Immature natural killer cell (primary cell): ENCODE measurements at places on chromosomes 4 and X.

DNA sequence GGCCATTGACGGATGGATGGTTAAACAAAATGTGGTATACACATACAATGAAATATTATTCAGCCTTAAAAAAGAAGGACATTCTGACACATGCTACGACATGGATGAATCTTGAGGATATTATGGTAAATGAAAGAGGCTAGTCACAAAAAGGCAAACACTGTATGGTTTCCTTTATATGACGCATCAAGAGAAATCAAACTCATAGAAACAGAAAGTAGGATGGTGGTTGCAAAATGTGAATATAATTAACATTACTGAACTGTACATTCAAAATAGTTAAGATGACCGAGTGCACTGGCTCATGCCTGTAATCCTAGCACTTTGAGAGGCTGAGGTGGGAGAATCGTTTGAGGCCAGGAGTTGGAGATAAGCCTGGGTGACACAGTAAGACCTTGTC, 9.5 kb upstream of the CASK start:
- H3K36me3 ChIP-seq = no peaks in the 10 kb centered on the region
- peaks cover 9% of the 10 kb centered on the region for H3K4me1 ChIP-seq
- no peak for DNase-seq
- peak overlapping the region; percentile 79 for H3K27ac ChIP-seq
- H3K27me3 ChIP-seq = no peaks in the 10 kb centered on the region

DNA sequence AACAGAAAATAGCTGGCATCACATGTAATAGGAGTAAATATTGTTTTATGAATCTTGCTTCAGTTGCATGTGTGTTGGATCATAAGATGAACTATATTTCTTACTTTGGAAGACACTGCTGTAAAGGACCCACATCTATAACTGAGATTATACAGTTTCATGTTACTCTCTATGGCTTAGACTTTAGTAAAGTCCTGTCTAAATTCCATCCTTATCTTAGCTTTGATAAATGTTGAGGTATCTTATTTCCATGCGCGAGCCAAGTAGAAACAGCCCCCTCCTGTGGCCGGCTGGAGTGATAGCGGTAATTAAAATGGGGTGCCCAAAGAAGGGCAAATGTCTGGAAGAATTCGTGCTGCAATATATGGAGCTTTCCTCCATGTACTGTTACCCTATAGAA, 43.0 kb downstream of the CCDC158 start:
- H3K4me1 ChIP-seq = no peaks in the 10 kb centered on the region
- H3K27me3 ChIP-seq = no peaks in the 10 kb centered on the region
- DNase-seq = peak; percentile 45

DNA sequence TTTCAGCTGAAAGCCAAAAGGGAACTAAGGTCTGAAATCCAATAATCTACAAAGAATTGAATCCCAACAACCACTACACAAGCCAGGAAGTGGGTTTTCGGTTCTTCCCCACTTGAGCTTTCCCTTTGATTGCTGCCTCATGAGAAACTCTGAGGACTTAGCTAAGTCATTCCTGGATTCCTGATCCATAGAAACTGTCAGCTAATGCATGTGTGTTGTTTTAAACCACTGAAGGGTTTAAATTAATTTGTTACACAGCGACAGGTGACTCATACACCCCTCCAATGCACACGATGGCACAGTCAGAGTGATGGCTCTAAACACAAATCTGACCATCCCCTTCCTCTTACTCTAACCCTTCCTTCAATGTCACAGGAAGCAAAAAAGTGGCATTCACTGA, 282.9 kb downstream of the RAB28 start:
- DNase-seq = no peak
- no peak overlapping the region for H3K27ac ChIP-seq
- no peaks in the 10 kb centered on the region for H3K4me1 ChIP-seq
- no peaks in the 10 kb centered on the region for H3K27me3 ChIP-seq
- peaks cover 16% of the 10 kb centered on the region for H3K36me3 ChIP-seq
- H3K4me3 ChIP-seq = no peak overlapping the region

- peaks cover 3% of the 10 kb centered on the region for H3K27me3 ChIP-seq
- H3K4me1 ChIP-seq = no peaks in the 10 kb centered on the region
- H3K4me3 ChIP-seq = no peak overlapping the region
- no peak overlapping the region for H3K27ac ChIP-seq
- DNase-seq = no peak
These were observed 41.1 kb downstream of the HSD17B13 start for GRCh38 chr4:87281603-87282002.

DNA sequence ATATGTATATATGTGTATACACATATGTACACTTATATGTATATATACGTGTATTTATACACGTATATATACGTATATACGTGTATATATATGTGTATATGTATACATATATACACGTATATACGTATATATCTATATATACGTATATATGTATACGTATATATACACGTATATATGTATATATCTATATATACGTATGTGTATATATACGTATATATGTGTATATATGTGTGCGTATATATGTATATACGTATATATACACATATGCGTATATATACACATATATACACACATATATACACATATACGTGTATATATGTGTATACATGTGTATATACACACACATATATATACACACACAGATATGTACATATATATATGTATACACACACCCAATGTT, 348.0 kb upstream of the LCORL start:
- H3K27ac ChIP-seq = no peak overlapping the region
- H3K4me1 ChIP-seq = no peaks in the 10 kb centered on the region
- H3K27me3 ChIP-seq = no peaks in the 10 kb centered on the region
- DNase-seq = no peak
- H3K4me3 ChIP-seq = no peak overlapping the region

DNA sequence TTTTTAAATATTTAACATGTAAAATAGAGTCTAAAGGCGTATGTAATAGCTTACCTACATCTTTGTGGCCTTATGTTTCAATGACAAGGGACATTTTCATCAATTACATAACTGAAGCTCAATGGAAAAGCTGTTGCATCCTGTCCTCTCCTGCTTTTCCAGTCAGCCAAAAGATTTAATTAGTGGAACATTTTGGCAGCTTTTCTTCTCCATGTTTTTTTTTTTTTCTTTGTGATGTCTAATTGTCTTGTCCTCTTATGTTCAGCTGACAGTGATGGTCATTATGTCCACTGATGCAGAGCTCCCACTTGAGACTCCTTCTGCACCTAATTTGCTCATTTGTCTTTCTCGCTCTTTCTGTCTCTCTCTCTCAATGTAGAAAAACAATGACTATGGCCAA, 422.2 kb downstream of the GABRG1 start:
- no peak for DNase-seq
- no peaks in the 10 kb centered on the region for H3K27me3 ChIP-seq
- no peak overlapping the region for H3K4me3 ChIP-seq
- H3K36me3 ChIP-seq = no peaks in the 10 kb centered on the region

DNA sequence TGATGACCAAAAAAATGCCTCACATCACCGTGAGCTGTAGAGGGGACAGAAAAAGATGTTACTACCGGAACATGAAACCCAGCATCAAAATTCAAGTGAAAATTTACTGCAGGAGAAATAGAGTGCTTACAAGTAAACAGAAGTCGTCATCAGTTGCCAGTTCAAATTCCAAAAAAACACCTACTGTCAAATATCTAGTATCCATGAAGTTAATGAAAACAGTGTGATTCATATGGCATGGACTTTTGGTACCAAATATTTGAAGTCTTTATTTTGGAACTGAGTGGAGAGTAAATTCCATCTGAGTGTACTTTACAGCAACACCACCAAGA, 388.9 kb upstream of the SPOCK3 start:
- no peaks in the 10 kb centered on the region for H3K4me1 ChIP-seq
- H3K36me3 ChIP-seq = no peaks in the 10 kb centered on the region
- DNase-seq = no peak
- H3K4me3 ChIP-seq = no peak overlapping the region

- H3K4me3 ChIP-seq = no peak overlapping the region
- no peaks in the 10 kb centered on the region for H3K36me3 ChIP-seq
- peak overlapping the region; percentile 55 for H3K27ac ChIP-seq
- H3K27me3 ChIP-seq = peaks cover 3% of the 10 kb centered on the region
- H3K4me1 ChIP-seq = peaks cover 14% of the 10 kb centered on the region
These were observed 80.7 kb upstream of the PSAPL1 start for GRCh38 chr4:7515390-7515902.

GRCh38 chr4:124396333-124396732, 316.2 kb downstream of the ANKRD50 start:
- H3K27me3 ChIP-seq = no peaks in the 10 kb centered on the region
- H3K36me3 ChIP-seq = no peaks in the 10 kb centered on the region
- H3K27ac ChIP-seq = no peak overlapping the region
- H3K4me1 ChIP-seq = no peaks in the 10 kb centered on the region

DNA sequence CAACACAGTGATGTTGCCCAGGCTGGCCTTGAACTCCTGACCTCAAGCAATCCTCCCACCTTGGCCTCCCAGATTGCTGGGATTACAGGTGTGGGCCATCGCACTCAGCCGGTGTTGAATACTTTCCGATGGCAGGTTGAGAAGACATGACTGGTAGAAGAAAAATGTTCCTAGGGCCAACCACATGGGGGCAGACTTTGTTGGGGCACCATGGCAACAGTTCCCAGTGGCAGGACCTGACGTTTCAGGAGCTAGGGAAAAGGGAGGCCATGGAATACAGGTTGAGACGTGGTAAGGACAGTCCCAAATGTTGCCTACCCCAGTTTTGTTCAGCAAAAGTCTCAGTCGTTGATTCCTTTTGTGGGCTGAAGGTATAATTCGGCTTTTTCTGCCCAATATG, 134.6 kb downstream of the ASMT start:
- H3K4me1 ChIP-seq = peaks cover 3% of the 10 kb centered on the region
- no peak overlapping the region for H3K4me3 ChIP-seq
- no peaks in the 10 kb centered on the region for H3K27me3 ChIP-seq
- H3K27ac ChIP-seq = no peak overlapping the region
- peaks cover 17% of the 10 kb centered on the region for H3K36me3 ChIP-seq

GRCh38 chrX:83419030-83419792, 88.9 kb upstream of the POU3F4 start:
- H3K27ac ChIP-seq = no peak overlapping the region
- DNase-seq = no peak
- no peak overlapping the region for H3K4me3 ChIP-seq
- H3K4me1 ChIP-seq = no peaks in the 10 kb centered on the region
- peaks cover 8% of the 10 kb centered on the region for H3K27me3 ChIP-seq

DNA sequence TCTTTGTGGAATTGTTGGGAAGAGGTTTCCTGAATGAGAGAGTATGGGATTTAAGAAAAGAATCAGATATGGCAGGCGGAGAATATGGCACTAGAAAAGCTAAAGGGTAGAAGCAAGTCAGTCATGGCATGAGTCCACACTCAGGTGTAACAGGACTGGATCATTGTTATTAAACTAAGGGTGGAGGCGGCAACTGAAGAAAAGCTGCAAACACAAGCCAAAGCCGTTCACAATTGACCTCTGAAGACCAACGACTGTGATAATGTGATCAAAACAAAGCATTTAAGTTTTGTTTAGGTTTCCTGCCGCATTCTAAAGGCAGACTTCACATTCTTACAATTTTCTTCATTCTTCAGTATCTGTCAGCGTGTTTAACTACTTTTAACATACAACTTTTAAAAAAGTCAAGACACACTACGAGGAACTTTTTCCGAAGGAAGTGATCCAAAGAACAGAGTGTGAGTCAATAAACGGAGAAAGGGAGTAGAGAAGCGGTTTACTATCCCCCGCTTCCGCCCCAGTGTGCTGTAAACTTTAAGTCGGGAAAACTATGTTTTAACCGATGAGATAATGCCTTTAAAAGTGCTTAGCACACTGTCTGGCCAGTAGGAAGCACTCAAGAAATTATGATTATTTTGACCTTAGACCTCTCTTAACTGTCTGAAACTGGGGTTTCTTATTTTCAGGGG, 909 bp upstream of the SLAIN2 start:
- peak overlapping the region; percentile 92 for H3K27ac ChIP-seq
- no peaks in the 10 kb centered on the region for H3K36me3 ChIP-seq
- peaks cover 8% of the 10 kb centered on the region for H3K27me3 ChIP-seq
- peaks cover 47% of the 10 kb centered on the region for H3K4me1 ChIP-seq
- DNase-seq = no peak

GRCh38 chr4:110527156-110527555, 51.2 kb downstream of the ENPEP start:
- H3K4me3 ChIP-seq = no peak overlapping the region
- no peaks in the 10 kb centered on the region for H3K36me3 ChIP-seq
- no peaks in the 10 kb centered on the region for H3K4me1 ChIP-seq
- no peak for DNase-seq

DNA sequence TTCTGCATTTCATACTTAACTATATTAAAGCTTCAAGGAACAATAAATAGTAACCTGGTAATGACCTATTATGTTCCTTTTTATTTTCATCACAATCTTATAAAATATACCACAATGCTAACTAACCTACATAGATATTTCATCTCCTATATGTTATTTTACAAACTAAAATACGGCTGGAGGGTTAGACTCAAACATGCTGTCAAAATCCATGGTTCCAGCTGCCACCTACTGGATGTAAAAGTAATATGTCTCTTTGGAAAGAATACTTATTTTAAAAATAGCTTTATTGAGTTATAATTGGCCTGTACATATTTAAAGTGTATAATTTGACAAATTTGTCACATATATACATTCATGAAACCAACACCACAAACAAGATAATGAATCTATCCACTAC, 15.0 kb downstream of the RGN start:
- H3K4me3 ChIP-seq = no peak overlapping the region
- DNase-seq = no peak
- H3K4me1 ChIP-seq = no peaks in the 10 kb centered on the region
- H3K27ac ChIP-seq = no peak overlapping the region
- no peaks in the 10 kb centered on the region for H3K36me3 ChIP-seq

- H3K4me3 ChIP-seq = no peak overlapping the region
- H3K27me3 ChIP-seq = no peaks in the 10 kb centered on the region
- no peaks in the 10 kb centered on the region for H3K36me3 ChIP-seq
- DNase-seq = no peak
- H3K4me1 ChIP-seq = no peaks in the 10 kb centered on the region
These were observed 45.2 kb downstream of the CXXC4 start for GRCh38 chr4:104449537-104449936.

- no peak for DNase-seq
- no peak overlapping the region for H3K4me3 ChIP-seq
- no peaks in the 10 kb centered on the region for H3K36me3 ChIP-seq
- H3K4me1 ChIP-seq = no peaks in the 10 kb centered on the region
These were observed 43.1 kb upstream of the FGF2 start for GRCh38 chr4:122783301-122784215.
